ENCODE measurements at places on chromosomes 7 and 10.
A peak's percentile ranks its signal among the peaks of the same experiment; 100 is the strongest.

GRCh38 chr7:76430211-76430610 lies 5.5 kb downstream of the ZP3 start:
- DNase-seq, result no peak

DNA sequence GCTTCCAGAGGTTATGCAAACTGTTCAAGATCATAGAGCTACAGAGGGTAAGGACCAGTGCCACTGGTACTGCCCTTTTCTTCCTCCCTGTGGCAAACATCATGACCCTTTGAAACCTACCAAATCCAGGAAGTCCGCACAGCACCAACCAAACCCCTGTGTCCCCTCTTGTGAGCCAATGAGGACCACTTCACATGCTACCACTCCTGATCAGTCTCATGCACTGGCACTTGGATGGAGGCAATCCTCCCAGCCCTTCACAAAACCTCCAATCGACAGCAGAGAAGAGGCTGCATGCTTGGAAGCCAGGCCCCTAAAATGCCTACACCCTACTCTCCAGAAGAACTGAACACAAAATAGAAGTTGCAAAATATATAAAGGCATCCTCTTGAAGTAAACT lies 248.0 kb downstream of the TNS3 start:
- no peak for DNase-seq

GRCh38 chr7:1124164-1124563 lies 35.8 kb downstream of the ZFAND2A start:
- no peak for DNase-seq

DNA sequence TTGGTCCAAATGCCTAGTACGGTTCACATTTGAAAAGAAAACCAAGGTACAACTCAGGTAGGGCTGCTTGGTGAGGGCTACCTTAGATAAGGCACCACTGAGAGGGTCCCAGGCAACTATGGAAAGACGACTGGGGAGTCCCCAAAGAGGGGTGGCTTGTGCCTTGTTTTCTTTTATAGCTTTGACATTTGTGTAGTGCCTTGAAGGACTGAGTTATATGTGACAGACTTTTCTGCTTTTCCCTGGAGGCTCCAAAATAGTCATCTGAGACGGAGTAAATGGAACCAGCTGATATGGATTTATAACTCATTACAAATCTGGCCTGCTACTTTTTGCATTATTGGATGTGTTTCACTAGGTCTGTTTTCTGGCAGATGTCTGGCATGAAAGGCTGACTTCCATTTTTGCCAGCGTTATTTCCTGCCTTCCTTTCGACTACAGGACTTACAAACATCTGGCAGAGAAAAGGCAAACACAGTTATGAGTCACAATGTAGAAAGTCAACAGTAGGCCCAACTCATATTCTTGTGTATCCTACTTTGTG lies 88.2 kb upstream of the IMMP2L start:
- no peak for DNase-seq

DNA sequence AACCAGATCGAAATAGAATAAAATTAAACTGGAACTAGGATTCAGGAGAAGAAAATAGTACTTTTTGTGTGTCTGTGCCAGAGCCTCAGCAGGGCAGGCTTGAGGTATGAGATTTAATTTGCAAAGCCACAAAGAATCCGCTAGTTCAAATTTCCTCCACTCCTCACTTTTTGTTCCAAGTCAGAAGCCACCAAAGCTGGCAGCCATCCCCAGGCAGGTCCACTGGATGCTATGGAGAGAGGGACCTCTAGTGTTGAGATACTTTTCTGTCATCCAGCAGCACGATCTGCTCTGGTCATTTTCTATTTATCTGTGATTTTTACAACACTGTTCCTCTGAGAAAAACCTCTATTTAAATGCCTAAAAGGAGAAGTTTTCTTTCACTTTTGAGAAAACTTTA lies 147.9 kb upstream of the FRMD4A start:
- peak; percentile 49 for DNase-seq

GRCh38 chr10:24916365-24916764 lies 36.0 kb downstream of the PRTFDC1 start:
- peak; percentile 19 for DNase-seq

DNA sequence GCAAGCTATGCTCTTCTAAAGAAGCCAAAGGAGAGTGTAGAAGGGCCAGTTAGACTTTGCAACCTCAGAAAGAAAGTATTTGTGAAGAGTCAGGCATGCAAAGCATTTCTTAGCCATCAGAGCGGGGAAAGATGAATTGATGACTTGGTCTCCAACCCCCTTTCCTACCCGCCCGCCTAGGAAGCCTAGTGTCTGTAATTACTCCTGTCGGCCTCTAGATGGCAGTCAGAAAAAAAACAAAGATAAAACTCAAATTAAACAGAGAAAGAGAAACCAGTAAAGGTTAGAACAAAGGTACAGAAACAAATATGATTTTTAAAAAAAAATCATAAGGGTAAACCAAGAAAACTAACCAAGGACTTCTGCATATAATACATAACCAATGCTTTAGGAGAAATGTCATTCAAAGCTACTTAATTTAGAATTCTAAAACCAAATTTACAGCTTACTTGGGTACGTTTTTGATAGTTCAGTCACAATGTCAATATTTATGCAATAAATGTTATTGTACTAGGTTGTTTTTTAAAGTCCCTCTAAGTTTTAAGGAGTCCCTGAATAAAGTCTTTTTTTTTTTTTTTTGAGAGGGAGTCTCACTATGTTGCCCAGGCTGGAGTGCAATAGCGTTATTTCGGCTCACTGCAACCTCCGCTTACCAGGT lies 97.6 kb downstream of the LYZL1 start:
- DNase-seq, result peak; percentile 68

DNA sequence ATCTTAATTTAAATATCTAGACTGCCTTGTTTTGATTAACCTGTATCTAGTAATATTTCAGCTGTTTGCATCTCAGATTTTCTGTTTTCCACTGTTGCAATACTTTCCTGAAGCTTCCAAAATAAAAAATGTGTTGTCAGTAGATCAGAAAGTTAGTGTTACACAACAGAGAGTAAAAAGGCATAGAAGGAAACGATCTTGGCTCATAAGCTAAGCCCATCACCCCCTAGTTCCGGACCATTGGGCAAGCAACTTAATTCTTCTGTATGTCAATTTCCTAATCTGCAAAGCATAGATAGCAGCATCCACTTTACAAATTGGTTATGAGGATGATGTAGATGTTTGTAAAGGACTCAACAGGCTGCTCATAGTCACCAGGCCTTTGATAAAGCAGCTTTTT lies 4.4 kb downstream of the PON3 start:
- no peak for DNase-seq

GRCh38 chr7:92856436-92856835 lies 20.1 kb upstream of the CDK6 start:
- DNase-seq, result no peak

GRCh38 chr7:43750016-43750887 lies 8.2 kb upstream of the BLVRA start:
- DNase-seq, result no peak

DNA sequence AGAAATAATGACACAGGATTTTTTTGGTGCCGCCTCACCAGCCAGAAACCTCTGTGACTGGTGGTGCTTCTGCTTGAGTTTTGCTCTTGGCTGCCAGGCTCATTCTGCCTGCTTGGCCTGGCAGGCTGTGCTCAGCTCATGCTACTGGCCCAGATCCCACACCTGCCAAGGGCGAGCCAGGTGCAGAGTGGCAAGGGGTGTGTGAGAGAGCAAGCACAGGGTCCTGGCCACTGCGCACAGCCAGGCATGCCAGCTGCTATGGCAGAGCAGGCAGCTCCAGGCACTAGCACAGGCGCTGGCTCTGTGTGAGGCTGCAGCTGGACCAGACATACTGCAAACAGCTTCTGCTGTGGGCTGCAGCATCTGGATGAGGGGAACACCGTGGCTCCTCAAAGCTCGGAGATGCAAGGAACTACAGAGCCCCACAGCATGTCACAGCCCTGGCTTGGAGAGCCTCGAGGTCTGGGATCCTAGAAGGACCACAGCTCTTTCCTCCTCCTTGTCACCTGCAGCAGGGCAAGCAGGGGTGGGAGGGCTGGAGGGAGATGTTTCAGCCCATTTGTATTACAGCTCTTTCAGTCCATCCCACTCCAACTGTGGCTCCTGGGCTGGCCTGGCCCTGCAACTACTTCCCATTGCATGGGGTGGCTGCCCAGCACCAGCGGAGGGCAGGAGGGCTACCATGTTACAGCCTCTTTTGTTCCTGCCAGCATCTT lies 313.4 kb upstream of the SEMA3C start:
- no peak for DNase-seq

DNA sequence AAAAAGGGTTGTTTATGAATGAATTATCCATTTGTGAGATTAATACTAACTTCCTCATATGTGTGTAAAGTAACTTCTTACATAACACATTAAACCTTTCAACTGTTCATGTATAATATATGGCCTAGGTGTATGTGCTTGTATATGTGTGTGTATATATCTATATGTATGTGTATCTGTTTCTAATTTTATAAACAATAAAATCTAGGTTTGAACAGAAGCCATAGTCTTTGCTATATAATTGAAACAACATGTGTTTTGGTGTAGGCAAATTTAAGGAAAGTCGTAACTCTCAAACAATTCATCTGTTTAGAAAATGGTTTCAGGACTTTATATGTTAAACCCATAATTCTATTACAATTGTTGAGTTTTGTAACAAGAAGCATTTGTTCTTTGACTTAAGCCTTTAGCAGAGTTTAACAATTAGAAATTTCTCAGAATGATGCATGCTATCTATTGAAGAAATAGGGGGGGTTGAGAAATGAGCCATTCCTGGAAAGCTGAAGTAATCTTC lies 103.3 kb downstream of the BBS9 start:
- DNase-seq, result no peak

DNA sequence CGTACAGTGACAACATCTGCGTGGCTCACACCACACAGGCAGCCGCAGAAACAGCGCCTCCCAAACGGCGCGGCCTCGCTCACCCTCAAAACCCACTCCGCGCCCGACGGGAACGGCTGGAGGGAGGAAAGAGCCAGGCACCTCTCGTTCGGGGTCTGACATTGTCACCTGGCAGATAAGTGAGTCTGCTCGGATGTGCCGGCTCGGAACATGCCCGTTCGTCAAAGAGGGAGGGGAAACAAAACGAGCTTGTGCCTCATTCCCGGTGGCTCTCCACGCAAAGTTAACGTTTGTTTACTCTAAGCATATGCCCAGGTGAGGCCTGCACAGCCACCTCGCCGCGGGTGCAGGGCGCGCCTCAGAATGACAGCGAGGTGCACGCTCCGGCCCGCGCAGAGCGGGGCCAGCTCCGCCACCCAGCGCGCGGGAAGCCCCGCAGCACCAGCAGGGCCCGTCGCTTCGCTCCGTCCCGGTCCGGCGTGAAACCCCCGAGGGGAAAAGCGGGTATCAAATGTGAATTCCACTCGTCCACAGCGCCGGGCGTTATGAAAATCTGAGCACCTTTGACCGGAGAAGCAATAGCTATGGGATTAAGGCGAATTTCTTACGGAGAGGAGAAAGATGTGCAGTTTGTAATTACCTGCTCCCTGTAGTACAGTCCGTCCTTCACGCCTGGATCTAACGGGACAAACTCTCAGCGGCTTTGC lies 13.1 kb downstream of the CNPY1 start:
- no peak for DNase-seq

GRCh38 chr7:122273117-122273516 lies 31.4 kb downstream of the FEZF1 start:
- no peak for DNase-seq

DNA sequence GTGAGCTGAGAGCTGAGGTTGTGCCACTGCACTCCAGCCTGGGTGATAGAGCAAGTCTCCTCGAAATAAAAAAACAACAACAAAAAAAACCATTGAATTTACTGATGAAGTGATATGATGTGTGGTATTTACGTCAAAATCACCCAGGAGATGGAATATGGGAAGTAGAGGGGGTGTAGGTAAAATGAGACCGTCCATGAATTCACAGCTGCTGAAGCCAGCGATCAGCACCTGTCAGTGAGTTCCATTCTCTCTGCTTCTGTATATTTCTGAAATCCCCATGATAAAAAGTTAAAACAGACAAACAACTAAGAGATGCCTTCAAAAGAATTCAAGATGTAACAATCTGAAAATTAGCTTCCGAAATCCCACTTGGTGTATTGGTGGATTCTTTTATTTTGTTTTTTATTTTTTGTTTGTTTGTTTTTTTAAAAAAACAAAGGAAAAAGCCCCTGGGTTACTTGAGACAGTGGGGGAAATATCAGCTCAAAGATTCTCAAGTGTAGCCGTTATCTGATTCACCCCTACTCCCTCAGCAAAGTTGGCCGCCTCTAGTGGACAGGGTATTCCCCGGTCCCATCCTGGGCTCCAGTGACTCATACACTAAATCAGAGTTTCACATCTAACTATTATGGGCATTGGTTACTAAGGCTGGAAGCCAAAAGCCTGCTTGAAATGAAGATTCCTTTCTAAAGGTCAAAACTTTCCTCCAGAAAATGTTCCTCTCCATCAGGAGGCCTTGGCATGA lies 76.4 kb downstream of the MAP3K8 start:
- DNase-seq, result peak; percentile 51

GRCh38 chr10:69588358-69588757 lies 15.1 kb upstream of the NEUROG3 start:
- DNase-seq, result no peak

- DNase-seq, result peak; percentile 92
Measured at GRCh38 chr7:100158229-100159098, at the start of gene TRAPPC14. Gene TRAPPC14, minus strand, starts transcription at chr7:100158723. Its CDS starts 224 bp downstream, at chr7:100158499.

GRCh38 chr10:11469575-11470391 lies 141.7 kb downstream of the USP6NL start:
- DNase-seq, result no peak

DNA sequence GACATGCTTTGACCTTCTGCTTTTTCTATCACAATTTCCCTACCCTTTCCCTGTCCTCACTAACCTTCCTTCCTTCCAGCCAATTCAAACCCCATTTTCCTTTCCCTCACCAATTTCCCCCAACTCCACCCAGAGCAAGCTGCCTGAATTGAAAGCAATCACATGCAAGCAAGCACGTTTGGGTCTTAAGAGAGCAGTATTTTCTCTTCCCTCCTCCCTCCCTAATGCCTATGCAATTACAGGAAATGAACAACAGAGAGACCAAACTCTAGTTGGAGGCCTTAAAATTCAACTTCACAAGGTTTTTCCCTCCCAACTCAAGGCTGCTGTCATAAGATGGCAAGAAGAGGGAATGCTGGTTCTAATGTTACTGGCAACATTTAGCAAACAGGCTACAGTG lies 117.2 kb downstream of the MYOF start:
- DNase-seq, result no peak

DNA sequence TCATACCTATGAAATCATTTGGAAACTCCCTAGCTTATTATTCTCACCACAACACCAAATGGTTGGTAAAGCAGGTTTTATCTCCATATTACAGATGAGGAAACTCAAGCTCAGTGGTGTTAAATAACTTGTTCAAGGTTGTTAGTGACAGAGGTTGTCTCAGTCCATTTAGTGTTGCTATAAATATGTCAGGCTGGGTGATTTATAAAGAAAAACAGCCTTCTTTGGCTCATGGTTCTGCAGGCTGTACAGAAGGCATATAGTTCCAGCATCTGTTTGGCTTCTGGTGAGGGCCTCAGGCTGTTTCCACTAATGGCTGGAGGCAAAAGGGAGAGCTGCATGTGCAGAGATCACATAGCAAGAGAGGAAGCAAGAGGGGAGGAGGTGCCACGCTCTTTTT lies 96.6 kb downstream of the ZNF438 start:
- DNase-seq, result no peak

- DNase-seq, result no peak
Measured at GRCh38 chr10:112708461-112708860, 241.6 kb upstream of the TCF7L2 start.

GRCh38 chr10:120538091-120538490 lies 81.1 kb downstream of the PLPP4 start:
- DNase-seq, result no peak
